ENCODE measurements at places on chromosomes 11 and 22. TPM values are rescaled to one million over a fixed set of nuclear protein-coding genes. Genes with fewer than 3 reads are reported as not detected.

DNA sequence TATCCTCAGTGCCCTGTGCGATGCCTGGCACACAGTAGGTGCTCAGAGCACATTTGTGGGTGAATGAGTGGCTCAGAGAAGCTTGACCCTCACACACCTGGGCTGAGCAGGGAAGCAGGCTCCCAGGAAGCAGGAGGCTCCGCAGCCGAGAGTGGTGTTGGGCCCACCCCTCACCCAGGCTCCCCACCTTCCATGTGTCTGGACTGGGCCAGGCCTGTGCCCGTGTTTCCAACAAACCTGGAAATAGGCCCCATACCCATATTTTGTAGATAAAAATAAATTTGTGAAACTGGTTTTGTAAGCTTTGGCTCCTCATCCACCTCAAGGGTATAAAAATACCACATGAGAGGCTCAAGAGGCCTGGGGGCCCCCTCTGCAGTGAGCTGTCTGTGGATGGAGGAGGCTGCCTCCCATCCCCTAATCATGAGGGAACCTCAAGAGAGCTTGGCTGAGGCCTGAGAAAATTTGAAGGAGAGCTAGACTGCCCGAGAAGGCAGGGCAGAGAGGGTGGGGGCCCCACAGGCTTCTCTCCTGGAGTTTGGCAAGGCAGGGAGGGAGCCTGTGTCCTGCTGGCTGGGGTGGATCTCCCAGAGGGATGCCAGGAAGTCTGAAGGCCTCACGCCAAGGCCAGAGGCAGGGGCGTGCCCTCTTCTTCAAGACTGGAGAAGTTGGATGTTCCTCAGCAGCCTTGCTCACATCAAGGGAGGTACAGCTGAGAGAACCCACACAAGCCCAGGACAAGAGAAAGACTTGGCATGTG, 147.0 kb upstream of the NECTIN1 start:
- DNase-seq = no peak

GRCh38 chr11:66880496-66881450, 23.9 kb downstream of the LRFN4 start:
- no peak for DNase-seq

- DNase-seq = no peak
These were observed 20.2 kb downstream of the PPFIBP2 start for GRCh38 chr11:7534042-7534378.

DNA sequence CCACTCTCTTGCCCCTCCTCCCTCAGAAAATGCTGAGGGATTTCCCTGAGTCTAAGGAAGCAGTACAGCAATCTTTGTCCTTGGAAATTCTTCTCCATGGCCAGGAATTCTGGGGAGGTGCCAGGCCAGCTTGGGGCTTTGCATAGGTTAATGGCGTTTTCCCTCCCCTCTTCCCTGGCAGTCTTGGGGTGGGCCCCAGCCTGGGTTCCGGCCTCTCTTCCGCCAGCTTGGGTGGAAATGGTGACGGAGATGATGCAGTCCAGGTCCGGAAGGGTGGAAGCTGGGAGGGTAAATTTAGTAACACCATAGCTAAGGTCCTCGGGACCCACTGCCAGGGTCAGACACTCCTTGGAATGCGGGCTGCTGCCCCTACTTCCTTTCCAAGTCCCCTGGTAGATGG, 5.0 kb downstream of the PHLDB1 start:
- peak; percentile 66 for DNase-seq

- DNase-seq = no peak
These were observed 11.9 kb upstream of the NXF1 start for GRCh38 chr11:62817129-62817528.

The SORL1 gene
- total RNA-seq = 8.1 TPM

DNA sequence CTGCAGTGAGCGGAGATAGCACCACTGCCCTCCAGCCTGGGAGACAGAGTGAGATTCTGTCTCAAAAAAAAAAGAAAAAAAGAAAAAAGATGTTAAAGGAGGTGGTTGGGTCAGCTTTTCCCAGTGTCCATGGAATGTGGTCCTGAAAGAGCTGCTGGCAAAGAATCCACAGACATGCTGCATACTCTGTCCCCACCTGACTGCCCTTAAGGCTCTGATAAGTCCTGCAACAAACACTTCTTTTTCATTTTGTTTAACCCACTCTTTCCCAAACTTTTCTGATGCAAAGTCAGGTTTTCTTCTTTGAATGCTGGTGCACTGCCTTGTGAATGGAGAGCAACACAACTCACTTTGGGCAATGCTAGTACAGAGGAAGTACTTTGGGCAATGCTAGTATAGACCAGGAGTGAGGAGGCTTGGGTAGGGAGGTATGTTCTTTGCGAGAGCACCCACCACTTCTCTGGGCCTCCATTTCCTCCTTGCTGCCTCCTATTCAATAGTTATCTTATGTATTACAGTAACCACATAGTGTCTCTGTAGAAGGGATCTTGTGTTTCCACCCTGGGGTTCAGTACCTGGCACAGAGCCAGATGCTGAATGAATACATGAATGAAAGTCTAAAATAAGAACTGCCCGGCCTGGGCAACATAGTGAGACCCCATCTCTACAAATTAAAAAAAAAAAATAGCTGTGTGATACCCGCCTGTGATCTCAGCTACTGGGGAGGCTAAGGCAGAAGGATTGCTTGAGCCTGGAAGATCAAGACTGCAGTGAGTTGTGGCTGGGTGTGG, 18.9 kb downstream of the LIF start:
- no peak for DNase-seq

The SLC25A18 gene
- total RNA-seq = 7.3 TPM

DNA sequence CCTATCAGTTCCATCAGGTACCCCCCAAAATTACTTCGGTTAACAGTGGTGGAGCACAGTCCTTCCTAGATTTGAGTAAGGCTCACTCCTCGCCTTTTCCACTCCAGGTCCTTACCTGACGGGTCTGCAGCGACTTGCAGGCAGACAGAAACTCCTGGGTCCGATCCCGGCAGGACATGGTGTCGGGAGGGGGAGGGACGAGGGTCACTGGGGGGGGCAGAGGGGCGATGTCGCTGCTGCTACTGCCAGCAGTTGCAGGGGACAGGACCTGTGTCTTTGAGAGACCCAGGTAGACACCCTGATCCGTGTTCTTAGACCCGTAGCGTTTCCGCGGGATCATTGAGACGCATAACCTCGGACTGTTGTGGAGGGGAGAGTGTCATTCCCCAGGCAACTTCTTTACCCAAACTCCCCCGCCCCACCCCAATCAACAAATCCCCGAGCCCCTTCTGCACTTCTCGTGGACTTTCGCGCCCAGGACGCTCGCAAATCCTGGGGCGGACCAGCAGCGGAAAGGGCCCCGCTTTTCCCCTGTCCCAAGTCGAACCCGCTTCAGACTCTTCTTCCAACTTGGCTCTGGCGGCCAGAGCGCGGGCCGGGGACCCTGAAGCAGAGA, 839 bp downstream of the STX5 start:
- DNase-seq = peak; percentile 70

- no peak for DNase-seq
These were observed 27.5 kb upstream of the POU2AF1 start for GRCh38 chr11:111406589-111406988.

DNA sequence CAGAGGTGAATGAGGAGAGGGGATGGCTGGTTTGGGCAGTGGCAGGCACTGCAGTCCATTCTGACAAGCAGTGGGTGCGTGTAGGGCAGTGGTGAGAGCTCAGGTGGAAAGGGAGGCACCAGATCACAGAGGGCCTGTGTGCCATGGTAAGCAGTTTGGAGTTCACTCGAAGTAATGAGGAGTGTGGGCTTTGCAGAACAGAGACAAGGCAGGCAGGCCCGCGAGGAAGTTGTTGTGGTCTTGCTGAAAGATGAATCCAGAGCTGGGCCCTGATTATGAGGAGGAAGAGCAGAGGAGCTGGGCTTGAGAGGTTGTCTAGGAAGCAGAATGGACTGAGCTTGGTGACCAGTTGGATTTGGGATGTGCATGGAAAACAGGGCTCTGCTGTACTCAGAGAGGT, 1.6 kb upstream of the DNAJB13 start:
- DNase-seq = peak; percentile 35

DNA sequence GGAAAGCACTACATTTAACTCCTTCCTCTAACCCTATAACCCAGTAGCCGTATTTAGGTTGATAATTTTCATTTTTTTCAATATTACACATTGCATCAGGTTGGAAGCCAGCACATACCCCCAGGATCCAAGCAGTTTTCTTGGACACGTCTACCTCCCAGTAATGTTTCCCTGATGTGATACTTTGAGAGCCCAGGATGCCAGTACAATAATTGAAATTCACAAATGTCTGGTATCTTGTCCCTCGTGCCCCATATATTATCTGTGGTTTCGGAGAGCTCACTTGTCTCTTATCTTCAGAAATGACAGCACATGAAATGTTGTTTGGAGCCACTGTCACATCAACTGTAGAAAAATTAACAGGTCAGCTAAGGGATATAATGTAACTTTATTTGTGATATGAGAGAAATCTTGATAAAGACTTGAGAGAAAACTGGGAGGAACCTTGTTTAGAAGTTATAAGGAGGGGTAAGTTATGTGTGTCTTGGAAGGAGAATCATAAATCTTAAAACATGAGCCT, 19.8 kb downstream of the TRIM5 start:
- no peak for DNase-seq

DNA sequence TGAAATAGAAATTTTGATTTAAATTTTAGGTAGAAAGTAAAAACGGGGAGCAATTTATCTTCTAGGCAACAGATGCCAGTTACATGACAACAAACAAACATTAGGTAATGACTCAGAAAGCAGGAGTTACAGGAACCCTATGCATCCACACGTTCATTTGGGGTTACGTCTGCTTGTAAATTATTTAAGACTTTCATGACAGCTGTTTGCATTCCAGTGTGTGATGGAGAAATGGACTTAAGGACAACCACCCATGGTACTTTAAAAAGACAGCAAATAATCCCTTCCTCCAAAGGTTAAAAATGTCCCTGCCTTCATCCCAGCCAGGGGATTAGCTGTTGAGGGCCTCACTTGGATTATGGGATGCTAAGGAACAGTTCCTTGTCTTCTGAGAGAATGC, 11.8 kb downstream of the E2F8 start:
- DNase-seq = no peak

- DNase-seq = no peak
These were observed 6.5 kb downstream of the MSANTD2 start for GRCh38 chr11:124793466-124794278.

DNA sequence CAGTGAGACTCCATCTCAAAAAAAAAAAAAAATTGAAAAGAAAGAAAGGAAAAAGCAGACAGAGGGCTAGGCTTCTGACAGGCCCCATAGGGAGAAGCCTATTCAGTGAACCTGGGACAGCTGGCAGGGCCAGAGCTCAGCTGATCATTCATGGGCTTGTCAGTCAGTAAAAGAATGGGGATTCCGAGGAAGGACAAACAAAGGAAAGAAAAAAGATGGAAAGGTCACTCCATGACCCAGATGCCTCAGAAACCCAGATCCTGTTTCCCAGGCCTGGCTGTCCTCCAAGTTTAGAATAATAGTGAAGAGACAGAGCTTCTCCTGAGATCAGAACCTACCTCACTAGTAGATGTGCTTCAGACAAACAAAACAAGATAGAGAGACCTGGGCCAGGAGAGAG, 34.3 kb upstream of the ASPHD2 start:
- no peak for DNase-seq

GRCh38 chr11:33323421-33323820, 66.2 kb downstream of the HIPK3 start:
- DNase-seq = no peak

Measured in sigmoid colon (tissue), 7 donors.